Caki2 (cell line): ENCODE measurements at places on chromosomes 5 and 9. TPM values are rescaled to one million over a fixed set of nuclear protein-coding genes. Genes with fewer than 3 reads are reported as not detected.

The INSL4 gene
- not detected in 2 replicates for total RNA-seq

The PRDM9 gene
- total RNA-seq, result not detected in 2 replicates

The HCN1 gene
- total RNA-seq, result not detected in 2 replicates

The DMRT2 gene
- 3.0 and 5.6 TPM in 2 replicates for total RNA-seq

The ENHO gene
- 4.0 TPM in 1 of 2 replicates, not detected in the other for total RNA-seq

The COL5A1 gene
- total RNA-seq, result 21.3 and 30.8 TPM in 2 replicates

The SLC4A9 gene
- total RNA-seq, result not detected in 2 replicates

The LHX3 gene
- not detected in 2 replicates for total RNA-seq

The PRRX2 gene
- total RNA-seq, result 3.0 and 7.6 TPM in 2 replicates

The ACTBL2 gene
- 0.23 and 1.0 TPM in 2 replicates for total RNA-seq

The OLFML2A gene
- total RNA-seq, result 4.3 and 14.9 TPM in 2 replicates

The LRRC26 gene
- total RNA-seq, result 1.8 and 3.0 TPM in 2 replicates

The PDE6A gene
- total RNA-seq, result 0.07 and 0.14 TPM in 2 replicates

The FAM78A gene
- 0.17 TPM in 1 of 2 replicates, not detected in the other for total RNA-seq

The FOXD4L6 gene
- total RNA-seq, result not detected in 2 replicates

The ANKRD34B gene
- total RNA-seq, result 3.3 and 3.4 TPM in 2 replicates

The ENDOG gene
- total RNA-seq, result 15.5 and 28.4 TPM in 2 replicates

The FRMPD1 gene
- total RNA-seq, result not detected in 2 replicates

The SLC25A48 gene
- not detected in 2 replicates for total RNA-seq

The TGFBR1 gene
- total RNA-seq, result 6.9 and 8.1 TPM in 2 replicates

The MAP1B gene
- 58.0 and 80.1 TPM in 2 replicates for total RNA-seq

The SLIT3 gene
- total RNA-seq, result 12.5 and 21.9 TPM in 2 replicates

The PCDHB8 gene
- total RNA-seq, result not detected in 2 replicates

The AQP7 gene
- total RNA-seq, result not detected in 2 replicates

The MCC gene
- 0.20 and 2.9 TPM in 2 replicates for total RNA-seq

The SCGB3A1 gene
- total RNA-seq, result not detected in 2 replicates

The ZBED3 gene
- 0.14 TPM in 1 of 2 replicates, not detected in the other for total RNA-seq

The CD180 gene
- not detected in 2 replicates for total RNA-seq

The PLK2 gene
- 701 and 705 TPM in 2 replicates for total RNA-seq

The CTSV gene
- 0.27 and 3.0 TPM in 2 replicates for total RNA-seq

The TNC gene
- total RNA-seq, result 0.09 and 3.3 TPM in 2 replicates

The ZNF608 gene
- total RNA-seq, result 23.9 and 24.7 TPM in 2 replicates

The TAF1L gene
- not detected in 2 replicates for total RNA-seq

The PCDHA13 gene
- not detected in 2 replicates for total RNA-seq

The FOXB2 gene
- not detected in 2 replicates for total RNA-seq

The SPATA31C1 gene
- total RNA-seq, result not detected in 2 replicates

The CA9 gene
- 0.30 and 11.6 TPM in 2 replicates for total RNA-seq

The STC2 gene
- 25.5 and 92.7 TPM in 2 replicates for total RNA-seq

The FSTL4 gene
- total RNA-seq, result not detected in 2 replicates

The FBXO10 gene
- total RNA-seq, result 1.3 and 3.3 TPM in 2 replicates

The GPR21 gene
- not detected in 2 replicates for total RNA-seq

The CDX1 gene
- not detected in 2 replicates for total RNA-seq

The ARL14EPL gene
- total RNA-seq, result 0.34 TPM in 1 of 2 replicates, not detected in the other

The TSLP gene
- not detected in 2 replicates for total RNA-seq

The C9orf152 gene
- total RNA-seq, result not detected in 2 replicates

The THBS4 gene
- total RNA-seq, result 0.87 and 5.2 TPM in 2 replicates

The IL5 gene
- total RNA-seq, result not detected in 2 replicates

The WDR36 gene
- total RNA-seq, result 29.2 and 33.2 TPM in 2 replicates

The STPG3 gene
- total RNA-seq, result not detected in 2 replicates

The CTXN3 gene
- not detected in 2 replicates for total RNA-seq

The BTNL8 gene
- not detected in 2 replicates for total RNA-seq

The DBH gene
- not detected in 2 replicates for total RNA-seq

The FSD1L gene
- 1.5 and 1.7 TPM in 2 replicates for total RNA-seq

The PPIC gene
- 21.9 and 24.8 TPM in 2 replicates for total RNA-seq

The FGFR4 gene
- 110 and 132 TPM in 2 replicates for total RNA-seq

The AK3 gene
- 16.9 and 23.7 TPM in 2 replicates for total RNA-seq

The LCN9 gene
- not detected in 2 replicates for total RNA-seq

The GLRA1 gene
- total RNA-seq, result not detected in 2 replicates

The TSSK1B gene
- not detected in 2 replicates for total RNA-seq
